ENCODE measurements at places on chromosomes 7 and 10. TPM values are rescaled to one million over a fixed set of nuclear protein-coding genes. Genes with fewer than 3 reads are reported as not detected.

SKIDA1 gene
- total RNA-seq = 0.85 TPM

ZNF92 gene
- 5.3 TPM for total RNA-seq

UBE2D4 gene
- total RNA-seq = 10.0 TPM

GIMAP6 gene
- not detected for total RNA-seq

CABCOCO1 gene
- 0.19 TPM for total RNA-seq

ARL5B gene
- 6.5 TPM for total RNA-seq

ZNF425 gene
- 1.3 TPM for total RNA-seq

SNCG gene
- total RNA-seq = 9.9 TPM

NPFFR1 gene
- total RNA-seq = not detected

FFAR4 gene
- total RNA-seq = 0.13 TPM

OPN4 gene
- not detected for total RNA-seq

CACNB2 gene
- not detected for total RNA-seq

CCDC172 gene
- not detected for total RNA-seq

FAM24B gene
- 13.7 TPM for total RNA-seq

Measured in A549 treated with Mapracorat at 1 μM for 4 hours (cell line).